ENCODE measurements at places on chromosomes 1 and 21. TPM values are rescaled to one million over a fixed set of nuclear protein-coding genes. Genes with fewer than 3 reads are reported as not detected.

DNA sequence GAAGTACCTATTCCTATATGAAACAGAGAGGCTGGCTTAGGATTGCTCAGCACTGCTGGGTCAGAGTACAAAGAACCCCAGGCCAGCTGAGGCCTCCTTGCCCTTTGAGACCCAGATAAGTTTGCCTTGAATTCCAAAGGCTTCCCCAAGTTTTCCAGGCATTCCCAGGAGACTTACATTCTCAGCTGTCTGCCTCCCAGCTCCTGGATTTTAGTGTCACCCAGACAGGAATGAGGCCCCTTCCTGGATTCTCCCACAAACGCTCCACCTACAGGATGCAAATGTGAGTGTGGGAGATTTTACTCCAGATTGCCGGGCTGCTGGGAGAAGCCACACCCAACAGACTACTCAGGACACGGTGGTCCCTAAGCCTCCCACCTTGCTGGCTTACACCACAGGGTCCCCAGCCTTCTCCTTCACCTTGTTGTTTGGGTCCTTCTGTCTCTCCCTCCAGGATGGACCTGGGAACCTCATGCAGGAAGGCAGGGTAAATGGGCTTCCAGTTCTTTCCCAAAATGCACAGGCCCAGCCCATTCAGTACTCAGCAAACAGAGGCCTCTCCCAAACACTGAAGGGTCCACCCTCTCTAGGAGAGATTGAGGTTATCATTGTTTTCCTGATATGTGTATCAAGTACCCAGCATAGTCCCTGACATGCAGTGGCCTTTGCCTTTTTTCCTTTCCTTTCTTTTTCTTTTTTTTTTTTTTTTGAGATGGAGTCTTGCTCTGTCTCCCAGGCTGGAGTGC lies 10.6 kb downstream of the RHBG start:
- DNase-seq = no peak

DNA sequence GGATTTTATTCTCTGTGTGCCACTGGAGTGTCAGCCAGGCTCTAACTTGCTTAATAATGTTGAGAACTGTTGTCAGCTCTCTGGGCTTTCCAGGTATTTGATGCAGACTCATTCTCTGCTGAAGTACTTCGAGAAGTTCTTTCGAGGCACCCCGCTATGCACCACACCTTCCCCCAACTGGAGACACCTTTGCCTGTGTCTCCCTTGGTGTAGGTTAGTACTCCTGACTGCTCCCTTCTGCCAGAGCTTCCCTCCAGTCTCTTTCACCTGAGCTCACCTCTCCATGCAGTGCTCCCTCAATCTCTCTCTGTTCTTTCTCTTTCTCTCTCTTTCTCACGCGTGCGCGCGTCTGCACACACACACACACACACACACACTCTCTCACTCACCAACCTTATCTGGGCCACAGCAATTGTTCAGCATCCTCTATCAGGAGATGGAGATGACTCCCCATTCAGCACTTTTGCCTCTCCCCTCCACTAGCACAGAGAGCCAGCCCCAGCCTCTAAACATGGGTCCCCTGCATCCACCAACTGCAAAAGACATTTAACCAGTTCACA lies 14.0 kb upstream of the MGST3 start:
- no peak for DNase-seq

GRCh38 chr21:38460171-38460742 lies 38.0 kb downstream of the ERG start:
- no peak for DNase-seq

DNA sequence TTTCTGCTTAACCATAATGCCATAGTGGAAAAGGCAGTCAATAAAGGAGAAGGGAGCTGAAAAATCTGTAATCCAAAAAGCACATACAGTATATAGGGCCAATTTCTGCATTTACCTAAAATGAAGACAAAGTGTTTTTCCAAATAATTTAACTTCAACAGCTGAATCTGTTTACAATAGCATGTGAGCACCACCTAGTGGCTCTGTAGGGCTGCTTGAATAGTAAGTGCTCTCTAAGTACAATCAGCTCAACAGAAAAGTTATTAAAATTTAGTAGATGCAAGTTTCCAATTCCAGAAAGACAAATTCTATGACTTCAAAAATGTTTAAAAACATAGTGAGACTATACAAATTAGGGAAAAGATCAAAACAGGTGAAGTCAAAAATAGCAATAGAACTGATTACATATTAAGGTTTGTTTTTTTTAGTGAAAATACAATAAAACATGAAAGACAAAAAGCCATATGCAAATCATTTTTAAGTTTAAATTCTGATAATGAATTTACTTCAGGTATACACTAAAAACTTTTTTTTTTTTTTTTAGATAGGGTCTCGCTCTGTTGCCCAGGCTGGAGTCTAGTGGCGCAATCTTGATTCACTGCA lies 220.0 kb downstream of the SETD4 start:
- no peak for DNase-seq

GRCh38 chr1:232952514-232953499 lies 2.4 kb downstream of the NTPCR start:
- no peak for DNase-seq

LAMC1 gene
- total RNA-seq = 95.3 TPM

PLA2G5 gene
- total RNA-seq = 80.3 TPM

CHD5 gene
- total RNA-seq = 1.3 TPM
